ENCODE measurements at places on chromosomes 5 and 9.

GRCh38 chr5:138349852-138350562 is 2.5 kb upstream of the KDM3B start:
- no peak for DNase-seq

GRCh38 chr5:180136630-180137381 is 65.2 kb upstream of the RNF130 start:
- no peak for DNase-seq

GRCh38 chr9:95138474-95138873 is 179.0 kb downstream of the FANCC start:
- DNase-seq, result no peak

GRCh38 chr9:78280982-78281668 is 15.8 kb upstream of the PSAT1 start:
- no peak for DNase-seq

GRCh38 chr9:93298498-93299417 is 114.8 kb downstream of the WNK2 start:
- no peak for DNase-seq

DNA sequence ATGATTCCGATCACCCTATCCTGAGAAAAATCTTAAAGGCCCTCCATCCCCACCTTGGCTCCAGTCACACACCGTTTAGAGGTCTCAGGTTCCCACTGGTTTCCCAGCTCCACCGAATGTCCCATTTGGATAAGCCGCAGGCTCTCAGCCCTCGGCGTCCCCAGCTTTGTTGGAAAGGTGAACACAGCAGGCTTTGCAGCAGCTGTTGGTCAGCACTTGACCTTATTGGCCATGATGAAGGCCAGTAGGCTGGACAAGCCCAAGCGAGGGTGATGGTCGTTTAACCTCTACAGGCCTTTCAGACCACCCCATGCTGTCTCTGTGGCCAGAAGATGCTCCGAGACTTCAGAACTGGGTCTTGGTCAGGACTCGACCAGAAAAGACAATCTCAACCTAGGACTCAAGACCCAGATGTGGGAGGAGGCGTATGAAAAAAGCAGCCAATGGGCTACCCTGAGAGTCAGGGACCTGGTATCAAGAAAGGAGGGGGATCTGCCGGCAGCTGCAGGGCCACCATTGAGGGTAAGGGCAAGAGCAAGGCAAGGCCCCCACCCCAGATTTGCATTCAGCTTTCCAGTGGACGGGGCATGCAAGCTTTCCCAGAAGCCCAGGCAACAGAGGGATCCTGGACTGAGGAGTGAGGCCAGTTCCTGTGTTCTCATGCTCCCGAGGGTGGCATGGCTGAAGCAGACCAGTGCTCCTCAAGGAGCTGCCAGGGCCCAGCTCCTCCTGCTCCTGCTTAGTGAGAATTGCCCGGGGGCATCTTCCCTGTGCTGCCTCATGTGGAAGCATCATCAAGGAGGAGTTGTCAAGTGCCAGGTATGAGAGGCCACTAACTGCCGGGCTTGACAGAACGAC is 13.4 kb downstream of the UBE2QL1 start:
- DNase-seq, result no peak

- no peak for DNase-seq
These were observed 296.2 kb downstream of the SPATA31D1 start for GRCh38 chr9:82284758-82285157.

GRCh38 chr5:161641444-161641843 is 44.1 kb upstream of the GABRA6 start:
- no peak for DNase-seq

- no peak for DNase-seq
These were observed 10.1 kb downstream of the ATG12 start for GRCh38 chr5:115831163-115831768.

DNA sequence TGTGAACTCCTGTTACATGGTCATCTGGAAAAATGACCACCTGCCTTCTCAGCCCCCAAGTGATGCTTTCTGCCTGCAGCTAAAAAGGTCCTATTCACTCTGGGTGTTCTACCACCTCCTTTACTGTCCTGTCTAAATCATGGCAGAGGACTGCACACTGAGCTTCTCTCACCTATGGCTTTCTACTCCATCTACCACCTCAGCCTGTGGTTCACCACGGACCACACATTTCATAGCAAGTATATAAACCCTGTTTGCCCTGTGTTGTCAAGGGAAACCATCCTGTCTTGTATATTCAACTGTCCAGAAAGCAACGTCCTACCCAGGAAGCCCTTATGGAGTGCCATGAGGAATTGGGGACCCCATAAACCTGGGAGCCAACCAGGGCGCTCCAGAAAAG is 167.4 kb upstream of the ITGA1 start:
- DNase-seq, result no peak

- DNase-seq, result no peak
These were observed 552.9 kb downstream of the PDE4D start for GRCh38 chr5:59340637-59341036.

GRCh38 chr5:132666310-132667123 is 7.3 kb upstream of the IL4 start:
- DNase-seq, result no peak

DNA sequence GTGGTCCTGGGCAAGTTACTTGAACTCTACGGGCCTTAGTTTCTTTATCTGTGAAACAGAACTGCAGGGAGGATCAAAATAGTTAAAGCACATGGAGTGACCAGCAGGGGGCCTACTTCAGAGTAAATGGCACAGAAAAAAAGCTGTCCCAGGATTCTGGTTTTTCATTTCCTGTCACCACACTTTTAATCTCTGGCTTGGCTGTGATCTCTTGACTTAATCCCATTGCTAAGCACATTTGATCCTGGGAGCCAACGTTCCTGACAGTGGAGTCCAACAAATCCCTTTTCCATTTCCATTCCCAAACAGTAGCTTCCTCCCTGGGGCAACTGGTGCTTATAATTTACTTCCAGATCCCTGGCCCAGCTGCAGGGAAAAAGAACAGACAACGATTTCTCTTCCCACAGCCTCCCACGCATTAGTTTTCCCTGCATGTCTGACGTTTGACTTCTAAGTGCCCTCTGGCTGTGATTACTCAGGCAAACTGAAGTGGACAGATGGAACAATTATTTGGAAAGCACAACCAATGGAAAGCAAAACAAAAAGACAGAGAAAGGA is 136.5 kb upstream of the STK32A start:
- DNase-seq, result no peak

DNA sequence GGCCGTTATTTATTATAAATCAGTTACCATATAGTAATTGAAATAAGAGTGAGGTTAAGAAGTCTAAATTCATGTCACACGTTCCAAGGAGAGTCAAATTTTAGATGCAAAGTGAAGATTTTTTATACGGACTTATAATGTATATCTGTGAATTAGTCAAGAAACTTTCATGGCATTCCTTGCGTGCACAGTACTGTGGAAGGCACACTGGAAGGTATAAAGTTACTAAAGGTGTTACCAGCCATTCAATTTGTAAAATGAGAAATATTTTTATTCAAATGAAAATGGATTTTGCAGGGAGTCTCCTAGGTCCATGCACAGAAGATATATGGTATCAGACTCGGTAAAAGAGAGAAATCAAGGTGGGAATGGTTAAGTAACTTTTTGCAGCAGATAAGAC is 408.1 kb upstream of the CTNND2 start:
- DNase-seq, result no peak

GRCh38 chr5:118553662-118554061 is 434.7 kb downstream of the DTWD2 start:
- DNase-seq, result no peak

DNA sequence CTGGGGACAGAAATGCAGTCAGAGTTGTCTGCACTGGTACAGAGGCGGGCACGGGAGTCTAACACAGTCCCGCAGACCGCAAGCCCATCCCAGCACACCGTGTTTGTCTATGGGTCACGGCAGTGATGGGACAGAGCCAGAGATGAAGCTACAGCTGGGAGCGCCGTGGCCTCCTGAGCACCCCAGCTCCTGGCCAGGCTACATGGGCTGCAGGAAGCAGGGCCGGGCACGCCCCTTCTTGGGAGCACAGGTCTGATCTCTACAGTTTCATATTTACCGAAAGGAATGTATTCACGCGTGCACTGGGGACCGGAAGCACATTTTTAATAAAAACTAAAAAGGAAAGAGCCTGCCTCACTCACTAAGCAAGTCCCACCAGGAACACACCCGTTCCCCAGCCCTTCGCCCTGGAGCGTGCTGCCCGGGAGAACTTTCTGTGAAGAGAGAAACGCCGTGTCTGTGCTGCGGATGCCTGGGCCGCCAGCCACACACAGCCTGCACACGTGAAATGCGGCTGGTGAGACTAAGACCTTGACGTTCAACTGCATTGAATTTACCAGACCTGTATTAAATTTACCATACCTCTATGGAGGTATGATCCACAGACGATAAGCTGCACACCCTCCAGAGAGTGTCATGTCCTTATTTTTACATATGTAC is 81.1 kb downstream of the VAV2 start:
- DNase-seq, result no peak

DNA sequence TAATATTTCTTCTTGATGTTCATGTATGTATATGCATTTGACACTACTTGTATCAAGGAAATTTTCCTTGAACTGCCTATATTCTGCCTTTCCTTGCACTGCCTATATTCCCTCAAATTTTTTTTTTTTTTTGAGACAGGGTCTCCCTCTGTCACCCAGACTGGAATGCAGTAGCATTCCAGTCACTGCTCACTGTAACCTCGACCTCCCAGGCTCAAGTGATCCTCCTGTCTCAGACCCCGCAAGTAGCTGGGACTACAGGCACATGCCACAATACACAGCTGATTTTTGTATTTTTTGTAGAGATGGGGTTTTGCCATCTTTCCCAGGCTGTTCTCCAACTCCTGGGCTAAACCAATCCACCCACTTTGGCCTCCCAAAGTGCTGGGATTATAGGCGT is 4.1 kb downstream of the HMGCS1 start:
- no peak for DNase-seq

GRCh38 chr9:20663133-20663532 is 20.9 kb upstream of the FOCAD start:
- DNase-seq, result no peak

GRCh38 chr5:177334155-177334551 is 17.3 kb downstream of the LMAN2 start:
- DNase-seq, result no peak

DNA sequence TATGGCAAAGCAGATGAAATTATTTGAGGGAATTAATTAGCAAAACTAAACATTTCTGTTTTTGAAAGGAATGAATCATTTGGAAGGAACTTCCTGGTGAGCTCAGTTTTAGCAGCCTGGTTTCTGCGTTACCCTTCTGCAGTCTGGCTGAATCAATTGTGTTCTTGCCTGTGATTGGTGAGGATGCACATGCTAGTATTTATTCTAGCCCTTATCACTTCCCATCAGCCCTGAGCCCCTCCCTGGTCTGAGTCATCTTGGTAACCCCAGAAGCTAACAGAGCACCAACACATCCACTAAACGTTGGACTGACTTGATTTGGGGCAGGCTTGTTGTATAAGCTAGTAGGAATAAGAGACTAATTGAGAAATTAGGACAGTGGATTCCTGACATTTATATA is 6.6 kb downstream of the TJP2 start:
- peak; percentile 23 for DNase-seq

Data from stimulated activated CD4-positive, alpha-beta T cell treated with anti-CD3 and anti-CD28 coated beads, TNF-alpha, amount 100 ng/mL, for 4 hours (primary cell).